ENCODE measurements at places on chromosomes 7 and 10. TPM values are rescaled to one million over a fixed set of nuclear protein-coding genes. Genes with fewer than 3 reads are reported as not detected.

- DNase-seq = peak; percentile 45
- H3K27me3 ChIP-seq = peaks cover 5% of the 10 kb centered on the region
- H3K36me3 ChIP-seq = no peaks in the 10 kb centered on the region
- H3K4me1 ChIP-seq = no peaks in the 10 kb centered on the region
- no peak overlapping the region for H3K27ac ChIP-seq
- H3K4me3 ChIP-seq = peak overlapping the region; percentile 32
Observed at GRCh38 chr7:96075510-96076349, 246.2 kb downstream of the SLC25A13 start.

DNA sequence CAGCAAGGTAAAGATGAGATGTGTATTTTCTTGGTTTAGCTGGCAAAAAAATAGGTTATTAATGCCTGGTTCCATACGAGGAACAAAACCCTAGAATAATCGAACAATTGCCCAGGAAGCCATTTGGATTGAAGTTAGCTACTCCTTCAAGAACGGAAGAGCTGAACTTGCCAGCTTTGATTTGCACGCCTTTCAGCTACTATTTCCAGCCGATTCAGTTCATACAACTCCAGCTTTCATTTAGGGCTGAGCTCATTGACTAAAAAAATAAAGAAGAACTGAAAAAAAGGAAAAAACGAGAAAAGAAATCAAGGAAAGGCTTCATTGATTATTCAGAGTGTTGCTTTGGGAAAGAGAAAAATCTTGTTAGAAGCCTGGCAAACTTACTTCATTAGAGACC is 60.4 kb downstream of the PTN start:
- H3K4me1 ChIP-seq = no peaks in the 10 kb centered on the region
- H3K36me3 ChIP-seq = no peaks in the 10 kb centered on the region
- no peaks in the 10 kb centered on the region for H3K27me3 ChIP-seq
- H3K4me3 ChIP-seq = no peak overlapping the region
- H3K27ac ChIP-seq = no peak overlapping the region

The CCDC6 gene
- 36.6 TPM for total RNA-seq

DNA sequence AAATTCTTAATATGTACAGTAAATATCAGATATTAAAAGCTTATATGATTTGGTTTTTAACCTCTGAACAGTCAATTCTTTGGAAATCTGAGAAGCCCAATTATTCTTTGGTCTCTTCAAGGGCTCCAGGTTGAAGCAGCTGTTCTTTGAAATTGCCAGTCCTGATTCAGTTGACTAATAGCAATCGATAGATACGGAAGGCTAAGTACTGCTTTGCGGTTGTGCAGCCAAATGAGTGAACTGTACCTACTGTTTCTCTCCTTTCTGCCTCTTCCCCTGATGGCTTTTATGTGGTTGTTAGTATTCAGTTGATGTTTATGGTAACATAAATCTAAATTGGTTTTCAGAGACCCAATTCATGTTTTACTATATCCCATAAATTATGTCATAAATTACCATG is 103.1 kb upstream of the RPA3 start:
- H3K4me1 ChIP-seq = no peaks in the 10 kb centered on the region
- H3K36me3 ChIP-seq = no peaks in the 10 kb centered on the region
- no peak overlapping the region for H3K4me3 ChIP-seq
- no peak overlapping the region for H3K27ac ChIP-seq

- no peaks in the 10 kb centered on the region for H3K4me1 ChIP-seq
- H3K27me3 ChIP-seq = no peaks in the 10 kb centered on the region
- no peaks in the 10 kb centered on the region for H3K36me3 ChIP-seq
- no peak overlapping the region for H3K27ac ChIP-seq
- no peak for DNase-seq
Observed at GRCh38 chr10:130259380-130259779, 123.2 kb downstream of the GLRX3 start.

The SFTPD gene
- 1.7 TPM for total RNA-seq

DNA sequence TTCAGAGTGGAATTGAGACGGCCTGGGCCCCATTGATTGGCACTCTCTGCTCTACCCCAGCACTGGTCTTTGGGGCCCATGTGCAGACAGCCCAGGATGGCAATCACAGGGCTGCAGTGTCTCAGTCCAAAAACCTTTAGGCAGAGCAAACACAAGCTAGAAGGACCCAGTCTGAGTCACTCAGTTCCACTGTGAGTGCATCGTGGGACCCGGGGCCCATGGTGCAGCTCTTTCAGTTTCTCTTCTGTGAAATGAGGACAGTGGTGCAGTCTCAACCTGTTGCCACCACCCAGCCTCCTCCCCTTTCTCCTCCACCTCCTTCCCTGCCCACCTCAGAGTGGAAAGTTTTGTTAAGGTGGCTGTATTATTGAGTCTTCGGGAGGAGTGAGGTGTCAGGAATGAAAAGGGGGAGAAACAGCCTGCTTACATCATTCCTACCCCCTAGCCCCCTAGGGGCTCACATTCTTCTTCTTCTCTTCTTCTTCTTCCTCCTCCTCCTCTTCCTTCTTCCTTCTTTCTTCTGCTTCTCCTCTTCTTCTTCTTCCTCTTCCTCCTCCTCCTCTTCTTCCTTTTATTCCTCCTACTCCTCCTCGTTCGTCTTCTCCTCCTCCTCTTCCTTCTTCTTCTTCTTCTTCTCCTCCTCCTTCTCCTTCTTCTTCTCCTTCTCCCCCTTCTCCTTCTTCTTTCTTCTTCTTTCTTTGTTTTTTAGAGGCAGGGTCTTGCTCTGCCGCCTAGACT is 19.5 kb upstream of the CARD11 start:
- no peaks in the 10 kb centered on the region for H3K4me1 ChIP-seq
- DNase-seq = no peak
- no peaks in the 10 kb centered on the region for H3K27me3 ChIP-seq

DNA sequence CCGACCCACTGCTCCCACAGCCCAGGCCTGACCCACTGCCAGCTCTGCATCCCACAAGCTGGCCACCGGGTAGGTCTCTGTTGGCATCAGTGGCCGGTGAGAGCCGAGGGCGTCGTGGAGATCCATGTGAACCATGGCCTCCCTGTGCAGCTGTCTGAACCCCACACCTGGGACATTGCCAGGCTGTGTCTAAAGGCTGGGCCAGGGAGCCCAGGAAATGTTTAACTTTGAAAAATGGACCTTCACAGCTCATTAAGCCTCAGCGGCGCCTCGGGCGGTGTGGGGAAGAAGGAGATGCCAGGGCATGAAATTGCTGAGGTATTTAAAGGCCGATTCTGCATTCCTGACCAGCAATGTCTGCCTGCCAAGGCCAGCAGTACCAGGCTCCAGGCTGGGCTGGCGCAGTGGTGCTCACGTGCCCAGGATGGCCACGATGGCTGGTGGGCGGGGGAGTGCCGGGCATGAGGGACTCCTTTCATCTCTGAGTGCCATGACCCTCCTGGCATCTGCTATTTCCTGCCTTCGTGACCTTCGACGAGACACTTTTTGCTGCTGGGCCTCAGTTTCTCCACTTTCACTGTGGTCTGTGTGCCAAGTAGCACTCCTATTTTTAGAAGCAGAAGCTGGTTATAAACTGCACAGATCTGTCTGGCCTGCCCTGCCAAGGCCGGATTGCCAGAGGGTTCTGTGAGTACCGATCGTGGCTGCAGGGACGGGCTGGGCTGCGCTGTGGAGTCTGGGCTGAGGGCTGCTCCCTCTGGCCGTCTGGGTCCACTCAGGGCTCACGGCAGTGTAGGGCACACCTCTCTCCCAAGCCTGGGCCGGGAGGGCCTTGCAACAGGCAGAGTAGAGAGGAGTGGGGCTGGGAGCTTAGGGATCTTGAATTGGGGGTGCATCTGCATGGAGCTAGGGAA is 21.8 kb downstream of the ELFN1 start:
- no peaks in the 10 kb centered on the region for H3K36me3 ChIP-seq
- H3K27ac ChIP-seq = peak overlapping the region; percentile 0
- H3K27me3 ChIP-seq = no peaks in the 10 kb centered on the region
- DNase-seq = peak; percentile 58
- H3K4me1 ChIP-seq = no peaks in the 10 kb centered on the region

The ZNF438 gene
- total RNA-seq = 1.5 TPM

GRCh38 chr7:28748933-28749584 is 209.1 kb downstream of the TRIL start:
- no peaks in the 10 kb centered on the region for H3K4me1 ChIP-seq
- DNase-seq = no peak
- no peak overlapping the region for H3K27ac ChIP-seq
- no peaks in the 10 kb centered on the region for H3K36me3 ChIP-seq

DNA sequence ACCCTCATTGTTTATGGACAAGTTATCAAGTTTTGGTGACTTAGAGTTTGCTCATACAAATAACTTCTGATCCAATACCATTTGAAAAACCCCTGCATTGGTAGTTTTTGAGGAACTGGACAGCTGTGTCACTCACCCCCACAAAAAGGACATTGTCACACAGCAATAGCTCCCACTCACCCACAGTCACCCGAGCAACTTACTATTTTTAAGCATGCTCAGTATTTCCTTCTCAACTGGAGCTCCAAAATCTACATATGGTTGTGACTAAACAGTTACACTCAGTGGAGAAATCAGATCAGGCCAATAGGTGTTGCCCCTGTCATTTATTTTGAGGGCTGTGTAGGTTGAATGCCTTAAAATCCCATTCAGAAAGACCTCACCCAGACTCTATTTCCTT is 165.2 kb upstream of the AUTS2 start:
- H3K27me3 ChIP-seq = no peaks in the 10 kb centered on the region
- no peak overlapping the region for H3K27ac ChIP-seq
- no peaks in the 10 kb centered on the region for H3K4me1 ChIP-seq
- H3K4me3 ChIP-seq = no peak overlapping the region

The ENKUR gene
- total RNA-seq = not detected

DNA sequence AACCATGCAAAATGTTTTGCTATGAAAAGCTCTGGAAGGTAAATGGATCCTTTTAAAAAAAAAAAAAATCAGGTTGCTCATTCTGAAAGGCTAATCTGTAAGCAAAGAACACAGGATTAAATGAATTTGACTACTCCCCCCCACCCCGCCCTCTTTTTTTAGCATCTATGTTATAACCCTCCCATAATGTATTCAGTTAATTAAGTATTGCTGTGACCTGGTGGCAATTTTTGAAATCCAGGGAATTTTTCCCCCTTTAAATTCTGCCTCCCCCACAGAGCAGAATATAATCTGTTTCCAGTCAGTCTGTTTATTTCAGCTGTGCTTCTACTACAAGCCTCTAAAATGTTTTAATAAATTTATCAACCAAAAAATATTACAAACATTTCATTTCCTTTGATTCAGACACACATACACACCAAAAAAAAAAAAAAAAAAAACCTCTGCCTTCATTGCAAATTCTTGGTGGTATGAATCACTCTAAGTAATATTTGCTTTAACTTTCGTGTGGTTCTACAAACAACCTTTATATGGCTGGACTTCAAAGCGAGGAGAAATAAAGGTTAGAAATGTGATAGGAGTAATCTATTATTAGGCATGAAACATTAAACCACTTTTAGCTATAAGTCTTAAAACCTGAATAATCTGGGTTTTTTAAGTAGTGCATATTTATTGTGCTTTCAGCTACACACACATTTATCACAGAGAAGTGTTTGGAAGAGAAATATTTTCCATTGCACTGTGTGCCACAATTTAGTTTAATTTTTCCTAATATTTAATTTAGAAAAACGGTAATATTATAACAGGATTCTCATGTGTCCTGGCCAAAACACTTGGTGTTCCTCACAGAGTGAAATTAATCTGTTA is 64.4 kb upstream of the ARID5B start:
- no peaks in the 10 kb centered on the region for H3K27me3 ChIP-seq
- H3K27ac ChIP-seq = peak overlapping the region; percentile 60
- peaks cover 53% of the 10 kb centered on the region for H3K4me1 ChIP-seq
- DNase-seq = no peak

- no peak overlapping the region for H3K27ac ChIP-seq
- no peak for DNase-seq
- no peaks in the 10 kb centered on the region for H3K36me3 ChIP-seq
Observed at GRCh38 chr7:36547416-36547815, 157.8 kb downstream of the ANLN start.

- DNase-seq = no peak
- H3K27ac ChIP-seq = no peak overlapping the region
- no peaks in the 10 kb centered on the region for H3K36me3 ChIP-seq
- no peaks in the 10 kb centered on the region for H3K27me3 ChIP-seq
- H3K4me1 ChIP-seq = peaks cover 13% of the 10 kb centered on the region
Observed at GRCh38 chr7:127895814-127896280, 135.4 kb downstream of the LRRC4 start.

- H3K36me3 ChIP-seq = no peaks in the 10 kb centered on the region
- H3K27me3 ChIP-seq = no peaks in the 10 kb centered on the region
- no peak for DNase-seq
- H3K27ac ChIP-seq = no peak overlapping the region
- H3K4me1 ChIP-seq = no peaks in the 10 kb centered on the region
- H3K4me3 ChIP-seq = no peak overlapping the region
Observed at GRCh38 chr10:131789516-131789915, 111.3 kb upstream of the PPP2R2D start.

The PNLIPRP1 gene
- total RNA-seq = 4,263 TPM

- H3K36me3 ChIP-seq = no peaks in the 10 kb centered on the region
- no peak overlapping the region for H3K4me3 ChIP-seq
- no peaks in the 10 kb centered on the region for H3K27me3 ChIP-seq
Observed at GRCh38 chr7:93823621-93824020, 66.9 kb downstream of the TFPI2 start.

DNA sequence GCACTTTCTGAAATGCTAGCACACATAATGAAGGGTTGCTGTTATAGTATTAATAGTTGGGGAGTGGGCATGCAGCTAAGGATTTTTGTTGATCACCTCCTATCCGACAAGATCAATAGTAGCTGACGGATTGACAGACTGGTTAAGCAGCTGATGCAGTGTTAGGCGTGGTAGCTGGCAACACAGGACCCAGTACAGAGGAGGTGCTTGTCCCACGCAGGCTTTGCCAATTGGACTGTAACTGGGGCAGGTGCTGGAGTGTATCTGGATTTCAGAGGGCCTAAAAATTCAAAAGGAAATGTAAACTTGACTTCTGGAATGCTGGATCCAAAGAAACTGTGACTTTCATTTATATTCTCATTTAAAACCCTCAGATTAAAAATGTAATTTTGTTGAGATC is 340.9 kb downstream of the SORCS3 start:
- H3K27me3 ChIP-seq = no peaks in the 10 kb centered on the region
- H3K4me3 ChIP-seq = no peak overlapping the region
- no peaks in the 10 kb centered on the region for H3K36me3 ChIP-seq
- DNase-seq = no peak

- DNase-seq = peak; percentile 45
- H3K4me1 ChIP-seq = no peaks in the 10 kb centered on the region
- H3K36me3 ChIP-seq = no peaks in the 10 kb centered on the region
- H3K4me3 ChIP-seq = no peak overlapping the region
- no peak overlapping the region for H3K27ac ChIP-seq
- no peaks in the 10 kb centered on the region for H3K27me3 ChIP-seq
Observed at GRCh38 chr7:21617916-21618390, 75.1 kb downstream of the DNAH11 start.

The RGR gene
- total RNA-seq = not detected

- no peaks in the 10 kb centered on the region for H3K27me3 ChIP-seq
- H3K27ac ChIP-seq = no peak overlapping the region
Observed at GRCh38 chr7:101059620-101059942, 25.7 kb upstream of the TRIM56 start.

The SEMA3C gene
- 0.28 TPM for total RNA-seq

DNA sequence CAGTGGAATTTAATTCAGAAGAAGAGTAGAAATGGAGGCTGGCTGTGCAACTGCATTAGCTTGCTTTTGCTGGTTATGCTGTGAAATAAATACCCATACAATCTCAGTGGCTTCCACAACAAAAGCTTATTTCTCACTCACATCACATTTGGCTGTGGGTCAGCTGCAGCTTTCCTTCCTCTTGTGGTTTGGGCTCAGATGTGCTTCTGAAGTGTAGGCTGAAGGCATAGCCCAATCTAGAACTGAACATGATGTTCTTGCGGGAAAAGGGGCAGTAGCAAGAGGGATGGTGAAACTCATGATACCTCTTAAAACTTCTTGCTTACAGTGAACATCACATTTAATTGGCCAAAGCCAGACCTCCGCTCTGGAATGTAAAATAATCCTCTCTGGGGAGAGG is 119.9 kb downstream of the HECW1 start:
- H3K36me3 ChIP-seq = no peaks in the 10 kb centered on the region
- no peak for DNase-seq
- H3K4me3 ChIP-seq = no peak overlapping the region
- no peaks in the 10 kb centered on the region for H3K27me3 ChIP-seq
- no peak overlapping the region for H3K27ac ChIP-seq
